ENCODE measurements at places on chromosomes 1 and 21.

DNA sequence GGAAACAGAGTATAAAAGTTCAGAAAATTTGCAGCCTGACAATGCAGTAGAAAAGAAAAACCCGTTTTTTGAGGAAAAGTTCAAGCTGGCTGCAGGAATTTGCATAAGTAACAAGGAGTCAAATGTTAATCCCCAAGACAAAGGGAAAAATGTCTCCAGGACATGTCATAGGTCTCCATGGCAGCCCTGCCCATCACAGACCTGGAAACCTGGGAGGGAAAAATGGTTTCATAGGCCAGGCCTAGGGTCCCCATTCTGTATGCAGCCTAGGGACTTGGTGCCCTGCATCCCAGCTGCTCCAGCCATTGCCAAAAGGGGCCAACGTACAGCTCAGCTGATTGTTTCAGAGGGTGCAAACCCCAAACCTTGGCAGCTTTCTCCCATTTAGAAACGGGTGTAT lies 3.6 kb upstream of the KCNT2 start:
- DNase-seq, result no peak

GRCh38 chr1:237316352-237316751 lies 274.4 kb downstream of the RYR2 start:
- no peak for DNase-seq

GRCh38 chr1:152501704-152502103 lies 8.9 kb upstream of the LCE5A start:
- no peak for DNase-seq

DNA sequence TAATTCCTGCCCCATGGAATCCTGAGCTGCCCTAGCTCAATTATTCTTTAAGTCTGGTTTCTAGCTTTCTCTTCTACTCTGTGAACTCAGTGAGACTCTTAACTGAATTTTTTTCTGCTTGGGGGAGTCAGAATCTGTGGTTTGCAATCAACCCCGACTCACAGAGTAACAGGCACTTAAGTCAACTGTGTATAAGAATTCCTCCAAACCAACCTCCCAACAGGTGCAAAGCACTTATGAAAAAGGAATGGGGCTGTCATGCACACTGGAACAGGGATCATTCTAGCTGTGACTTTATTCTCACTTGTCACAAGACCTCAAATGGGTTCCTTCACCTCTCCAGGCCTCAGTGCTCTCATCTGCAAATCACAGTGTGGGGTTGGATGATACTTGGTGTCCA lies 60.3 kb upstream of the SYT6 start:
- DNase-seq, result no peak

DNA sequence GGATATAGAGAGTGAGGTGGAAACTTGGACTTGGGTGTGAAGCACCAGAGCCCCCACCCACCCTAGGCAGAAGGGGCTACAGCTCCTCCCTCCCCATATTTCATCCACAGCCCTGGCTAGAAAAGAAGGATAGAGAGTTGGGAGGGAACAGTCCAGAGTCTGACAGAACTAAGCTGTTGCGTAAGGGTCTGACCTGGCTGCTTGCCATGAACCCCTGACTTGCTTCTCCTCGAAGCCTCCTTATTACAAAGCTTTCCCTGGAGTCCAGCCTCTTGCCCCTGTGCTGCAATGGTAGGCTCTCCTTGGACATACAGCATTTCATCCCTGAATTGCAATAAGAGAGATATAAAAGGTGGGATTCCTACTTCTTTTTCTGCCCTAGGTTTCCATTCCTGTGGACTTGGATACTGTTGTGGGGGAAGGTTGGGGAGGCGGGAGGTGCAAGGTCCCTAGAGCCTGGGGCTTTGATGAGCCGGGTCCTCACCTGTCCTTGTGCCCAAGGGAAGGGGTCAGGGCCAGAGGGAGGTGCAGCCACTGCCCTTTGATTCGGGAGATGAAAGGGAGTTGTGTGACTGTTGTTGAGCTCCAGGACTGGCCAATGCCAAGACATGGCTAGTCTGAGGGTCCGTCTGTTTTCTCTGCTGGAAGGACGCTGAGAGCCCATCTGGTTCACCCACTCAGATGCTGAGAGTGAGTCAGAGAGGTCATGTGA lies 2.7 kb downstream of the RHBG start:
- no peak for DNase-seq
